ENCODE measurements at places on chromosomes 4 and X. TPM values are rescaled to one million over a fixed set of nuclear protein-coding genes. Genes with fewer than 3 reads are reported as not detected.

Gene FGF13
- total RNA-seq, result not detected

Gene DUSP21
- not detected for total RNA-seq

Gene CFAP299
- not detected for total RNA-seq

Gene ACOX3
- total RNA-seq, result 23.0 TPM

Gene APELA
- total RNA-seq, result not detected

Measured in activated CD4-positive, alpha-beta T cell treated with anti-CD3 and anti-CD28 coated beads, Interleukin-2, amount 10 ng/mL, durations not matched to agents 24 days and 14 days (primary cell).